ENCODE measurements at places on chromosomes 12 and 14.
A peak's percentile ranks its signal among the peaks of the same experiment; 100 is the strongest.

- no peak for DNase-seq
Observed at GRCh38 chr12:7158781-7159609, 28.8 kb downstream of the CLSTN3 start.

- DNase-seq: no peak
Observed at GRCh38 chr12:69916544-69917235, 91.7 kb downstream of the MYRFL start.

DNA sequence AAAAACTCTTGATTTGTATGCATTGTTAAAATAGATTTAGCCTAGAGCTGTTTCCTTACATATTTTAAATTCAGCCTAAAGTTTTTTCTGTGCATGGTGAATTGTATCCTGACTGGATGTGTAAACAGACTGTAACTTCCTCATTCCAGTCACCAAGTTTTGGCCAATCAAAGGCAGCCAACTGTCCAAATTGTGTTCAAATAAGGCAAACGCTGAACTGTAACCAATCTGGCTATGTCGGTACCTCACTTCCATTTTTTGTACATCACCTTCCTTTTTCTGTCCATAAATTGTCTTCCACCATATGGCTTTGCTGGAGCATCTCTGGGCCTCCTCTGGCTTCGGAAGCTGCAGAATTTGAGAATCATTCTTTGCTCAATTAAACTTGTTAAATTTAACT, 1921.9 kb upstream of the SEL1L start:
- DNase-seq: no peak

DNA sequence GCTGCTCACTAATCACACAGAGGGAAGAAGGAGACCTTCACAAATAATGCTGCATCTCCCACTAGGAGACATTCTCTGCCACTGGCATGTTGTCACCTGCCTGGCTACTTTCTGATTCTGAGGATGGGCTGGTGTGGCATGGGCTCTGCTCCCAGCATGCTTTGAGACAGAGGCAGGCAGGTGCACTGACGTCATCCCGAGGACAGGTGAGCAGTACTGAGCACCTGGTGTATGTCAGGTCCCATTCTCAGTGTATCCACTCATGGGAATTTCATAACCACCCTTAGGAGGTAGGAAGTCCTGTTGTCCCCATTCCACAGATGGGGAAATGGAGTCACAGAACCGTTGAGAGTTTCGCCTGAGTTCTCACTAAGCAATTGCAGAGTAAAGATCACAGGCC, 597.9 kb downstream of the VRK1 start:
- DNase-seq: no peak

DNA sequence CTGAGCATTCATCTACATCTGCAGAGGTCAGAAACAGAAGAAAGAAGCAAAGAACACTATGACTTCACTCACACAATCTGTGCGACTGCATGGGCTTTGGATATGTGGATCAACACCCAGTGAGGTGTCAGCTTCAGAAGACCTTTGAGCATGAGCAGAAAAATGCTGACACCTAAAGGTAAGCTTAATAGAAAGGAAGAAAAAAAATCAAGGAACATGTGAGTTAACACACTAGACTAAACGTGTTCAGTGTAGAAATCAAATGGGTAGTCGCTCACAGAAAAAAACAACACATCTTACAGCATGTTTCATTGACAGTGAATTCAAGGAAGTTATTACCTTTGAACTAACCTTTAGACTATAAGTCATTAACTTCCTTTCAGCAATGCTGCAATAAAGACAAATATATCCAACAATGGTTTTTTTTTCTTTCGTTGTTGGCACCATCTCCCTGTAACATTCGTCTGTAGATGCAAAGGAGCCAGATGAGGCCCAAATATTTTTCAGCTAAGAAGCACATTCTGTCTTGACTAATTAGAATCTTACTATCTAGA, 30.9 kb downstream of the RTRAF start:
- no peak for DNase-seq

DNA sequence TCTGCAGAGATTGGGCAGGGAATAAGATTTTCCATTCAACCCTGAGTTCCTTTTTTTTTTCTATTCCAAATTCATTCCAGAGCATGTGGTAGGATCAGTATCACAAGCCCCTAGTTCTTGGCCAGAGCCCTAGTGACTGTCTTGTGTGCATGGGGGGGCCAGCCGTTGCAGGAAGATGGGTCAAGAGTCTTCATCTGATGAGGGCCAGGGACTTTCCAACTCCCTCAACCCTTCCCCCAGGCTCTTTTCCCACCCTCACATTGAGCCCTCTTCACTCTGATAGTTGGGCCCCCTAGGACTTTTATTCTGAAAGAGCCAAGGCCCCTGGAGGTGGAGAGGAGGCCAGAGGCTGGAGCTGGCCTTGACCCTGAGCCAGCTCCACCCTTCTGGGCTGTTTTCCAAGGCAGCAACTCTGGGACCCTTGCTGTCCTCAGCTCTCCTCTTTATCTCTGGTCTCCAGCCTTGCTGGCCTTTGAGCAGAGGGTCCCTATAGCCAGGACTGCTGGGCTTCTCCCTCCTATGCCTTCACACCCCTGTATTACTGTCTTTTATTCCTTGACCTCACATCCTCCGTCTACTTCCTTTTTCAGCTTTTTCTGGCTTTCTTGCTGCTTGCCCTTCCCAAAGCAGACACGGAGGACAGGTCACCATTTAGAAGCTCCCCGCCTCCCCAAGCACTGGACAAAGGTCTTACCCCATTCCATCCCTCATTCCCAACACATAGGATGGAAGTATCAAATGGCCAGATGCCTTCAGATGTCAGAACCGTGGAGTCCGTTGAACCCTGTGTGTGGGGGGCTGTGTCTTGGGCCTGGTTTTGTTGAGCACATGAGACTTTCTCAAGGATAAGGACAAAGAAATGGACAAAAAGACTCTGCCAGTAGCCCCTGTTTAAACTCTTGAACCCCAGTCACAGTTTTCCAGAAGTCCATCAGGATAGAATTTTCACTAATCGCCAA, 5.6 kb downstream of the RBP5 start:
- peak; percentile 52 for DNase-seq

GRCh38 chr12:21656905-21657325, 727 bp downstream of the LDHB start:
- DNase-seq: no peak

GRCh38 chr12:45671254-45671653, 58.3 kb upstream of the ARID2 start:
- no peak for DNase-seq

GRCh38 chr14:102916347-102917055, 6.0 kb upstream of the AMN start:
- DNase-seq: no peak

- no peak for DNase-seq
Observed at GRCh38 chr14:22664261-22664660, 20.1 kb upstream of the OR6J1 start.

- no peak for DNase-seq
Observed at GRCh38 chr12:86473231-86473630, 217.0 kb upstream of the MGAT4C start.

DNA sequence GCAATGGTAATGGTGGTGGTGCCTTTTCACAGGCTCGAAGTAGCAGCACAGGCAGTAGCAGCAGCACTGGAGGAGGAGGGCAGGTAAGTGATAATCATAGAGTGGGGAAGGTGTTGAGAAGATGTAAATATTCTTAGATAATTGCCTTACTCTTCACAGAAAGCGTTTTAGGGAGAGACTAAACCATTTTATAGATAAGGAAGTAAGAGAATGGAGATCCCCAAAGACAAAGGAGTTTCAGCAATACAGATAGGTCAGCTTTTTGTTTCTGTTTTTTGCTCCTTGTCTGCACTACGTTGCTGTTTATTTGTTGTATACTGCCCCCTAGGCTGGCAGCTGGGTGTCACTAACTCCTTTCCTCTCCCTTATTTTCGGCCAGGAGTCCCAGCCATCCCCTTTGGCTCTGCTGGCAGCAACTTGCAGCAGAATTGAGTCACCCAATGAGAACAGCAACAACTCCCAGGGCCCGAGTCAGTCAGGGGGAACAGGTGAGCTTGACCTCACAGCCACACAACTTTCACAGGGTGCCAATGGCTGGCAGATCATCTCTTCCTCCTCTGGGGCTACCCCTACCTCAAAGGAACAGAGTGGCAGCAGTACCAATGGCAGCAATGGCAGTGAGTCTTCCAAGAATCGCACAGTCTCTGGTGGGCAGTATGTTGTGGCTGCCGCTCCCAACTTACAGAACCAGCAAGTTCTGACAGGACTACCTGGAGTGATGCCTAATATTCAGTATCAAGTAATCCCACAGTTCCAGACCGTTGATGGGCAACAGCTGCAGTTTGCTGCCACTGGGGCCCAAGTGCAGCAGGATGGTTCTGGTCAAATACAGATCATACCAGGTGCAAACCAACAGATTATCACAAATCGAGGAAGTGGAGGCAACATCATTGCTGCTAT, 2.0 kb downstream of the SP1 start:
- peak; percentile 64 for DNase-seq

- no peak for DNase-seq
Observed at GRCh38 chr12:14264778-14265177, 100.7 kb upstream of the ATF7IP start.

GRCh38 chr12:94760786-94761185, 110.4 kb upstream of the TMCC3 start:
- DNase-seq: no peak

DNA sequence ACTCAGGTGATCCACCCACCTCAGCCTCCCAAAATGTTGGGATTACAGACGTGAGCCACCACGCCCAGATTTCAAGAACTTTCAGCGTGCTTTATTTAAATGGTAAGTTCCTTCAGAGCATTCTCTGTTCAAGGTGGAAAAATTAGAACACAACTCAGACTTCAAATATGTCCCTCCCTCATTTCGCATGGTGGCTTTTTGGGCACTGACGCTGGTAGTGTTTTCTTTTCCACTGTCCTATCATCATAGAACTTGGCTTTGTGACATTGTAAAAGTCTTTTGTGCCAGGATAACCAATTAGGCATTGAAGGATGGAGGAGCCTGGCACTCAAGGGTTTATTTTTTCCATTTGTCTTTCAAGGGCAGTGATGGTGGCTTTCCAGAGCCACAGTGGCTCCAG, 190.8 kb downstream of the NUAK1 start:
- DNase-seq: no peak

- no peak for DNase-seq
Observed at GRCh38 chr14:55120571-55121495, 8.2 kb upstream of the LGALS3 start.

GRCh38 chr12:48982397-48983080, 4.4 kb downstream of the WNT1 start:
- DNase-seq: no peak

- no peak for DNase-seq
Observed at GRCh38 chr12:79549531-79550271, 141.1 kb downstream of the PAWR start.

- DNase-seq: no peak
Observed at GRCh38 chr14:94654071-94654861, 42.1 kb downstream of the SERPINA3 start.

GRCh38 chr14:59464486-59465315, 479 bp downstream of the GPR135 start:
- peak; percentile 87 for DNase-seq
